ENCODE measurements at places on chromosomes 2 and 18.

DNA sequence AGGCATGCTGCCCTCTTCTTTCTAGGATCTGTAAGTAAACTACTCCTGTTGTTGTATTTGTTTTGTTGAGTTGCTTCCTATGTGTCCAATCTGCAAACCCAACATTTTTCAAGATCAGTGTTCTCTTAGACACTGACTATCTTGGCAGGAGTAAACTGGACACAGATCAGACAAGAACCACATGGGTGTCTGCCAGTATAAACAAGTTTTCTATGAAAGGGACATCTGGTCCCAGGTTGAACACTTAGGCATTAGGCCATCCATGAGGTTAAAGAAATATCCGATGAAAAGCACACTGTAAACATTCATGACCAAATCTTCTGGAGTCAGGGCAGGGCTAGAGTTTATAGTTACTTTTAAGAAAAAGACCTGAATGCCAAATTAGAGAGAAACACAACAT lies 441.8 kb downstream of the NYAP2 start:
- no peak for DNase-seq

DNA sequence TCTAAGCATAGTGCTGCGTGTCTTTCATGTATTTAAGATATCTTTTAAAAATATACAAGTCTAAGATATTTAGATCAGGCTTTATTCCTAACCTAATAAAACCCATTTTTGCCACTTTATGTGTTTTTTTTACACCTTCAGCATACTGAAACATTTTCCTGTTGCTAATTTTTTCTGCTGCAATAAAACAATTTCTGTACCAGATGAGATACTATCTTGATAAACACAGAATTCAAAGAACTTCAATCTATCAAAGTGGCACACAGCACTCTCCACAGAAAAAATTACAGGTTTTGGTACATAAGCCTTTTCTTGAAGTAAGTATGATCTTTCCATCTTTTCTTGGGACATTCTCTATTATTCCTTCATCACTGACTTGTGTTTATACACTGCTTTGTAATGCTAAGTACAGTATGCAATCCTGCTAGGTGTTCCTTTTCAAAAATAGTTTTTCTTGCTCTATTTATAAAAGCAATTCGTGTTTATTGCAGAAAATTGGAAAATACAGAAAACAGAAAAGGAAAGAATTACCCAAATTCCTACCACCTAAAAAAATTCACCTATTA lies 16.2 kb downstream of the REV1 start:
- no peak for DNase-seq

- DNase-seq = no peak
Measured at GRCh38 chr2:26394694-26395093, 7.0 kb upstream of the DRC1 start.

DNA sequence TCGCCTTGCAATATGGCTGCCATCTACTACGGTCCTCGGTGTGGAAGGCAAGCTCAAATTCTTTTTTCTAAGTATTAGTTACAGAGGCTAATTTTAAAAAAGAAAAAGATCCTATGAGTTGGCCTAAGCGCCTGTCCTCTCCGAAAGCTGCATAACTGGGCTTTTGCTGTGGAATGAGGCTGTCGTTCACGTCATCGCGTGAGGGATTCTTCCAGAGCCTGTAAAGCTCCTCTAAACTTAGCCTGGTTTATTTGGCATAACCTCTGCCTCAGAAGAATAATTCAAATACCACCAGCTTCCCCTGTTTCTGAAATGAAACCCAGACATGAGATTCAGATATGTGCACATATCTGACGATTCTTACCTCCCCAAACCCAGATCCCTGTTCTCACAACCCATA lies 187.4 kb downstream of the DNER start:
- no peak for DNase-seq

- no peak for DNase-seq
Measured at GRCh38 chr2:169365029-169365480, 2.7 kb upstream of the LRP2 start.

DNA sequence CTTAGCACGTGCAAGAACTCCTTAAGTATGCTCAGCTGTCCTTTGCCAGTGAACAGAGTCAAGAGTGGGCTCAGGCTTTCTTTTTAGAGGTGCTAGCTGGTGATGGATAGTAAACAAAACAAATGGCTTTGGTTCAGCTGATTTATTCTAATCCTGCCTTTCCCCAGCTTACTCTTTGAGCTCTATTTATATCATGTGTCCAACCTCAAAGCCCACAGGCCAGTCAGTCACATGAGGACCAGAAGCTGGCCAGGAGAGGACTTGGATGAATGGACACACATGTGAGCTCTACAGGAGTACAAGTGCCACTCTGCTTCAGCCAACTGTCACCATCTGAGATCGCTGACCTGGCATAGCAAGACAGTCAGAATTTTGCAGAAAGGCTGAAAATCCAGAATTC lies 59.4 kb downstream of the STK39 start:
- no peak for DNase-seq

Measured in nephron progenitor cell (in vitro differentiated cells).